ENCODE measurements at places on chromosomes 4 and X. TPM values are rescaled to one million over a fixed set of nuclear protein-coding genes. Genes with fewer than 3 reads are reported as not detected.

Gene CSAG2
- not detected for total RNA-seq

Gene MAGED4B
- 66.7 TPM for total RNA-seq

Gene SUPT20HL1
- not detected for total RNA-seq

Gene DLG3
- total RNA-seq, result 40.5 TPM

Gene SCML2
- 5.8 TPM for total RNA-seq

Gene FRMPD4
- 9.8 TPM for total RNA-seq

Gene GPC3
- 109 TPM for total RNA-seq

Gene USP17L19
- not detected for total RNA-seq

Gene FAM149A
- 20.4 TPM for total RNA-seq

Gene ITM2A
- 335 TPM for total RNA-seq

Gene BTC
- total RNA-seq, result 3.7 TPM

Gene PI4K2B
- 10.5 TPM for total RNA-seq

Gene PNMA3
- total RNA-seq, result 15.8 TPM

Gene MAGEA11
- not detected for total RNA-seq

Gene UGT2B7
- 0.20 TPM for total RNA-seq

Gene MAGEA1
- not detected for total RNA-seq
